A673 (cell line): ENCODE measurements at places on chromosomes 3 and 15. TPM values are rescaled to one million over a fixed set of nuclear protein-coding genes. Genes with fewer than 3 reads are reported as not detected.

GRCh38 chr15:90623854-90624253, 93.3 kb upstream of the BLM start:
- no peak for DNase-seq

DNA sequence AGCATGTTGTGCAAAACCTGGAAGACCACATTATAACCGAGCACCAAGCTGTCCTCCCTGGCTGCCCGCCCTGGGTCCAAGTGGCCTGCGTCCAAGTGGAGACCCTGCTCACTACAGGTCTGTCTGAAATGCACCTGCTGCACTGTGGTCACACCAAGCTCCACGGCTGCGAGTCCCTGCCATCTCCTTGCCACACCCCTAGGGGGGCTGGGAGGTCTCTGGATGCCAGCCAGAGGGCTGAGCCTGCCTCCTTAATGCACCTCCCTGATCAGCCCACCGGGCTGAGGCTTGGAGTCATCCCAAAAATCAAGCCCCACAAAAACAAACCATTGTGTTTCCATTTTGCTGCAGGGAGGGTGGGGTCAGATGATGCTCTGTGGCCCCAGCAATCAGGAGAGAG, 187.1 kb downstream of the MEGF11 start:
- DNase-seq = no peak

DNA sequence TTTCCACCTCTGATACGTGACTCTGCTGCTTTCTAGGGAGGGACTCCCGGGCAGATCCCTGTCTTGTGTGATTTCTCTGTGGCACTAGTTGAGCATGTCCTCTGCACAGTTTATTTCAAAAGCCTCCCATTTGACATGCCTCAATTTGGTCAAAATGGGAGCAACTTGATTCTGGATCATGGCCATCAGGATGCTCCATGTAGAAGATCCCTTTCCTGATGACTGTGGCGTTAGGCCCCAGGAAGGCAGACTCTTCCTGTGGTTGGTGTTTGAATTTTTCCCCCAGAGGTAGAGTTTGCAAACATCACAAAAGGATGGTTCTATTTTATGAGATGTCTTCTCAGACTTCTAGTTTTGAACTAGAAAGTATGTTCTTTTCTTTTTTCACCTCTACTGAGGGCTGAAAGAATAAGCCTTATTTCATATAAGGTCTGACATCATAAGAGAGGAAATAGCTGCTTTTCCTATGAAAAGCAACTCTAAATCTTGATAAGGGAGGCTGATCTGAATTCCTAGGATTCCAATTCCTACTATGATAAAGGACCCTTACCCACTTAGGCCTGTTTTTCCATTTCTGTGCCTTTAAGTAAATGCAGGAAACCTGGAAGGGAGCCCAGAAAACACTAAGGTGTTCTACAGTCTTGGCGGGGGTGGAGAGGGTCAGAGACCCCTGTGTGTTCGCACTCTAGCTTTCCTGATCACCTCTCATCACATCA, 243.8 kb upstream of the CHRM5 start:
- no peak for DNase-seq

Gene CYP1A2
- not detected in 2 replicates for total RNA-seq

Gene A4GNT
- not detected in 2 replicates for total RNA-seq

DNA sequence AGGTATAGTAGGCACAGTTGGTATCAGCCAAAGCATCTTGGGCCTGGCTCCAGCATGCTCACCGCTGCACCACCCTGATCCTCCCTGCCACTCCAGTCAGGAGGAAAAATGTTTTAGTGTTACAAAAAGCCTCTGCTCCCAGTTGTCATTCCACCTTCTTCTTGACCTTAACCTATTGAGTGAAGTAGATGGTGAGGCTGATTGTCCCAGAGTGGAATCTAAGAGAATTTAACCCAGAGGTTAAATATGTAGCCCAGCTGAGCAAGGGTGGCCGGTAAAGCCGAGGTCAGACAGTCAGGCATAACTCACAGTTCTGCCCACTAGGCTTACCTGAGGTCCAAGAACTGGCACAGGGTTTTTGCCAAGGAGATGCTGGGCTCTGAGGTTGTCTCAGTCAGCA, 30.7 kb upstream of the TNIK start:
- no peak for DNase-seq

DNA sequence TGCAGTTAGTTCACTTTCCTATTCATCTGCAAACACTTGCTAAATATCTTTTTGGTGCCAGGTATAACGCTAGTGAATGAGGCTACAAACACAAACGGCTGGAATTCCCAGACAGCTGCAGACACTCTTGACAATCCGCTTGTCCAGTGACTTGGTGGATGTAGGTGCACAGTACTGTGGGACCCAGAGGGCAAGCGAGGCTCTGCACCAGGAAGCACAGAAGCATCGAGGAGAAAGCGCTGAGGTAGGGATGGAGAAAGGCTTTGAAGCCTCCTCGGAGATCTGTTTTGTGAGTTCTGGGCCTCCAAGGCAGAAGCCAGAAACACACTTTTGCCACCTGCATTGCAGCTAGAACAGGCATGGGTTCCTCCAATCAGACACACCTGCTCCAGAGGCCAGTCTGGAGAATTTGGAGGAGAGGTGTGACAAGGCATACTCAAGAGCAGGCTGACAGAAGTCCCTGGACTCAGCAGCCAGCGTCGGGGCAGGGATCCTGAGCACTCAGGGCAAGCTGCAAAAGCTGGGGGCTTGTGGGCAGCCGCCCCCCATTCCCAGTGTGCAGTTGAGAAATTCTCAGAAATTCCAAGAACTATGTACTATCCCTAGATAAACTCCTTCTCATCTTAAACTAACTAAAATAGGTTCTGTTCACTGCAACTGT, 232.5 kb downstream of the OCA2 start:
- DNase-seq = no peak

Gene RYK
- 47.8 and 48.9 TPM in 2 replicates for total RNA-seq

DNA sequence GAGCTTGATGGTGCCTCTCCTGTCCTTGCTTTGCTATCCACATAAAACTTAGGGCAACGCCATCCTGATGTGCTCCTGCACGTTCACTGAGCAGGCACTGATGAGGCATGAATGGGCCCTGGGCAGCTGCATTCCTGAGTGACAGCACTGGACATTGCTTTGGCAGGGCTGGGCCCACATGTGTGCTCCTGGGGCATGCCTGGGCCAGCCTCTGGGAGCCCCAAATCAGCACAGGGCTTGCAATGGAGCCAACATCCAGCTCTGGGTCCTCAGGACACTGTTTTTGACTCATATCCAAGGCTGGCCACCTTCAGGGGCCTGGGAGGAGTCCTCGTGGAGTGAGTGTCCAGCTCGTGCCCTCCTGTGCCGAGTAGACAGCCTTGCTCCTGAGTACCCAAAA, 5.9 kb upstream of the TKT start:
- no peak for DNase-seq

Gene FGF12
- total RNA-seq = 2.1 and 2.3 TPM in 2 replicates

DNA sequence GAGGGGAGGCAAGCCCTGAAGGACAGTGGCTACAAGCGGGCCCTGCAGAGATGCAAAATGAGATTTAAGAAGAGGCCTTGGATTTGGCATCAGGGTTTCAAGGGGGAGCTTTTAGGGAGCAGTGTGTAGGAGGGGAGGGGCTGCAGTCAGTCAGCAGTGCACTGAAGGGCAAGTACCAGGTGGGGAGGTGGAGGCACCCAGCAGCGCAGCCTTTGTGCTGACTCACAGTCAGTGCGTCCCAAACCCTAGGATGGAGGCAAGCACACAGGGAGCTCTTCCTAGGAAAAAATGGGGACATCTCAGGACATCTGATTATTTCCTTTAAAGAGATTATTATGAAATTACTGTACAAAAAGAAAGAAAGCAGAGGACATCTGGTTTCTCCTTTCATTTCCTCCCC, 80.0 kb downstream of the AAGAB start:
- DNase-seq = no peak

- DNase-seq = no peak
Measured at GRCh38 chr15:71219645-71220044, 104.4 kb downstream of the THSD4 start.
